Heart left ventricle (tissue), 16 donors: ENCODE measurements at places on chromosomes 11 and 22. TPM values are rescaled to one million over a fixed set of nuclear protein-coding genes. Genes with fewer than 3 reads are reported as not detected.

Gene UBASH3B
- 1.4 TPM for total RNA-seq

Gene C1QTNF4
- 0.23 TPM for total RNA-seq

Gene MRGPRX4
- not detected for total RNA-seq

Gene BRSK2
- total RNA-seq, result 0.36 TPM

Gene FADS1
- total RNA-seq, result 21.9 TPM

Gene RIMBP3B
- total RNA-seq, result not detected

Gene IL17REL
- total RNA-seq, result not detected

Gene TYR
- not detected for total RNA-seq

Gene TOMM22
- total RNA-seq, result 71.6 TPM

Gene EML3
- total RNA-seq, result 40.9 TPM

Gene TMPRSS13
- total RNA-seq, result not detected

Gene LRP4
- 21.1 TPM for total RNA-seq

Gene ASCL2
- 2.3 TPM for total RNA-seq

Gene SERPING1
- total RNA-seq, result 253 TPM

Gene IL10RA
- total RNA-seq, result 49.0 TPM

Gene BRD1
- 17.2 TPM for total RNA-seq

Gene ABCC8
- total RNA-seq, result 9.6 TPM

Gene C22orf23
- 0.47 TPM for total RNA-seq

Gene TBRG1
- total RNA-seq, result 21.8 TPM

Gene NAALADL1
- total RNA-seq, result 3.4 TPM

Gene RAG2
- not detected for total RNA-seq

Gene MS4A4A
- 6.6 TPM for total RNA-seq

Gene SLC22A12
- not detected for total RNA-seq

Gene MUC5AC
- not detected for total RNA-seq

Gene OR52N2
- not detected for total RNA-seq

Gene CBY1
- total RNA-seq, result 35.4 TPM

Gene HOATZ
- not detected for total RNA-seq

Gene MS4A7
- 6.4 TPM for total RNA-seq

Gene LGALS12
- 0.32 TPM for total RNA-seq

Gene PVALB
- total RNA-seq, result not detected

Gene HBB
- total RNA-seq, result 123 TPM

Gene CEP126
- total RNA-seq, result 0.89 TPM

Gene PNPLA5
- total RNA-seq, result not detected

Gene C11orf97
- total RNA-seq, result not detected

Gene MYBPC3
- 2,074 TPM for total RNA-seq

Gene ZNRF3
- total RNA-seq, result 5.5 TPM

Gene C11orf86
- total RNA-seq, result not detected

Gene ROM1
- total RNA-seq, result 1.7 TPM
